ENCODE measurements at places on chromosomes 6 and 20. TPM values are rescaled to one million over a fixed set of nuclear protein-coding genes. Genes with fewer than 3 reads are reported as not detected.
A peak's percentile ranks its signal among the peaks of the same experiment; 100 is the strongest.

DNA sequence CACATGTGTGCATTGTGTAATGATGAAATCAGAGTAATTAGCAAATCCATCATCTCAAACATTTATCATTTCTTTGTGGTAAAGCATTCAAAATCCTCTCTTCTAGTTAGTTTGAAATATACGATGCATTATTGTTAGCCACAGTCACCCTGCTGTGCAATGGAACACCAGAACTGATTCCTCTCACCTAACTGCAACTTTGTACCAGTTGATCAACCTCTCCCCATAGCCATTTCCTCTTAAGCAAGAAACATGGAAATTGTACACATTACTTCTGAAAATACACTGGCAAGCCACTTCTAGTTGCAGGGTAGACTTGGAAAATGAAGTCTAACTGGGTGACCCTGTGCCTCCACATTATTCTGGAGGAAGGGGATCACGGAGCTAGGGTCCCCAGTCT, 58.1 kb upstream of the ESR1 start:
- DNase-seq, result no peak

GRCh38 chr20:46774943-46775560, 65.6 kb downstream of the SLC2A10 start:
- no peak for DNase-seq

DNA sequence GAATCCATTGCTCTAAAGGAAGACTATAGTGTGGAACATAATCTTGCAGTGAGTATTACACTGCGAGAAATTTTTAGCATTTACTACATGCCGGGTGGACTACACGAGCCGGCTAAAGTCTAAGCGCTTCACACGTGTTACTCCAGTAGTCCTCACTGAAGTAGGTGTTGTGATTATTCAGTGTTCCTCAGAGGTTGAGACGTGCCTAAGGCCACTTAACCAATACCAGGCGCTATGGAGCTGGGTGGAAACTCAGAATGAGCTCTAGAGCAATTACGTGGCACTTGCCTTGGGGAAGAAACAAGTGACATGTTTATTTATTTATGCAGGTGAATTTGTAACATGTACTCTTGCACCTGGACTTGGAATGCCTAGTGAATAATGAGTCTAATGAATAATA, 46.4 kb downstream of the SASH1 start:
- DNase-seq, result no peak

DNA sequence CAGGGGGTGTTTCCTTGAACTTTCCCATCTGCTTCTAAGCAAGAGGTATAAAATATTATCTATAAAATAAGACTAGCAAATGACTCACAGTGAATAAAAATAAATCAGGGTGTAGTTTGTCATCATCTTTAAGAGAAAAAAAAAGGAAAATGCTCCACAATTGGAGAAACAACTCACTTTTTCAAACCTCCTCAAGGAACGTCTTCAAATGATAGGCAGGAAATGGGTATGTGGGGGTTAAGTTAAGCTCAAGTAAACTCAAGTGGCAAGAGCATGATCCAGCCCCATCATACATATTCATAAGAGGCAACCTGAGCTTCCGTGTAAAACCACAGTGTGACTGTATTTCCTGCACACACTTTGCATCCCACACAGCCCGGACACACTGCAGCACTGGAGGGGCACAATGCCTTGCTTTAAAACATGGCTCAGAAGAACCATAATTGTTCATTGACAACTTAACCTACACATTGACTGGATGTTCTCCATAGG, 58.5 kb upstream of the CEP85L start:
- DNase-seq, result no peak

The MROH8 gene
- total RNA-seq, result 1.2 TPM

GRCh38 chr20:14716351-14716801, 379.0 kb upstream of the FLRT3 start:
- DNase-seq, result no peak

- no peak for DNase-seq
Observed at GRCh38 chr6:68716620-68717019, 81.5 kb downstream of the ADGRB3 start.

GRCh38 chr6:119426619-119427018, 77.1 kb upstream of the MAN1A1 start:
- peak; percentile 52 for DNase-seq

GRCh38 chr6:41672016-41672415, 33.7 kb downstream of the MDFI start:
- DNase-seq, result no peak

DNA sequence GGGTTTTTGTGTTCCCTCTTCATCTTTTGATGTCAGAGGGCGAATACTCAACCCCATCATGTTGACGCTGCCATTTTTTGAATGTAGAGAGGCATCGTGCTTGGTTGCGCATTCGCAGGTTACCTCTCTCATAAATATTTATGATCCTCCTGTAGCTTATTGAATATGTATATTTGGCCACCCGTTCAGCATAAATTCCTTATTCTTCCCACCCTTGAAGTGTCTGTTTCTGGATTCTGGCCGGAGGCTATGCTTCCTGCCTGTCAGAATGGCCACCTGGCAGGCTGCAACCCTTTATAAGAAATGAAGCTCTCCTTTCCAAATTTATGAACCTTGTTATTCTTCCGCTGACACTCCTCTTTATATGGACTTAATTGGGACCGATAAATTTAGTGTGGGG, 40.9 kb downstream of the FAM50B start:
- no peak for DNase-seq

The PLEKHG1 gene
- total RNA-seq, result 5.4 TPM
